ELF-1 (cell line): ENCODE measurements at places on chromosomes 5 and 9.

DNA sequence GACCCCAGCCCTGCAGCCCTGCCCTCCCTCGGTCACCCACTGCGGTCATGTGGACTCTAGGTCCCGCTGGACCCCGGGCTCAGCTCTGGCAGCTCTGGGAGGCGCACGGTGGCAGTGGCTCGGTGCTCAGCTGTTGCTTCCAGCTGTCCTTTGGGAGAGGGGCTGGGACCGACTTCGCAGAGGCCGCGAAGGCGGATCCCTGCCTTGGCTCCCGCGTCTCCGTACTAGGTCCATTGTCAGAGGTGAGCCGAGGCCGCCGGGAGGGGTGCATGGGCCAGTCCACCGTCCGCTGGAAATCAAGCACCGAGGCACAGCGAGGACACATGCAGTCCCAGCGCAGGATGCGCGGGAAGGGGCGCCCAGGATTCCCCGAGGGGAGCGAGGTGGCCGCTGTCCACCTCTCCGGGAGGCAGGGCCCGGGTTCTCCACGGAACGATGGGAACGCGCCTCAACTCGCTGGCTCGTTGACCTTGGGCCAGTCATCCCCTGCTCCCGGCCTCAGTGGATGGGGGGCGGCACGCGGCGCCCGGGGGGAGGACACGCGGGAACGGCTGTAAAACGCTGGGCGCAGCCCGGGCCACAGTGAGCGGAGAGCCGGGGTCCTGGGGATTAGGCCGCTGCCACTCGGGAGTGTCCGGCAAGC lies 732 bp downstream of the GBGT1 start:
- no peak for DNase-seq

GRCh38 chr5:147661541-147661940 lies 121.0 kb downstream of the JAKMIP2 start:
- no peak for DNase-seq

DNA sequence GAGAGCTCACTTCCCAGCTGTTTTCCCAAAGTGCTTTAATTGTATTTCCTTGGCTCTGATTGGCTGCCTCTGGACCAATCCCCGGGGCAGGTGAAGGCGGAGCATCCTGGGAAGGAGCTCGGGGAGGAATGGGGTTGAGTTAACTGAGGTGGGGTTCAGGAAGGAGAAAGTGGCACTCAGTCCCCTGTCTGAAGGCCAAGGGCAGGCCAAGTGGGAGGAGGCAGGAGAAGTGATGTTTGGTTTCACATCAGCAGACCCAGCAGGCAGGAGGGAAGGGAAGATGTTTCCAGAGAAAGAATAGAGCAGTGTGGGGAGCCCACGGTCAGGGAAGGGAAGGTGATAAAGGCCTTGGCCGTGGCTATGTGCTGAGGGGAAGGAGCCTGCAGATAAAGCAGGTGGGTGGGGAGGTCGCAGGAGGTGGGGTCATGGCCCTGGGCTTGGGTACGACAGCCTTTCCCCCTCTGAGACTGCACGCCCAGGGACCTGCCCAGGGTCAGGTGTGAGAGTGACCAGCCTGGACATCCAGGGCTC lies 3.1 kb downstream of the TSPAN17 start:
- no peak for DNase-seq

- no peak for DNase-seq
Measured at GRCh38 chr9:126822873-126823272, 18.0 kb downstream of the ZBTB43 start.

DNA sequence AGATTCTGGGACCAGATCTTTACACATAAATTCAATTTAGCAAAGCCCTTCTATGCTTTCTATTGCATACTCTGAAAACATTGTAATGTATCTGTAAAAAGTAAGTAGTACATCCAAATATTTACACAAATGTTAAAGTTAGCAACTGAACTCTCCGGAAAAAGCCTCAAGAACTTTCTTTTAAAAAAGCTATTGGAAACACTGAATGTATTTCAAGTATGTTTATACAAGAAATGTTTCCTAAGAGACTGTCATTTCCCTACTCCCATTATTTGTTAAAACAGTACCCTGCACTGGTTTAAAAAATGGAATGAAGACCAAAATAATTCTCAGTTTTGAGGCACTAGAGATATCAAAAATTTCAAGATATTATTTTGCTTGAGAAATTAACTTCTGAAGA lies 44.8 kb upstream of the TRIM36 start:
- DNase-seq = no peak

DNA sequence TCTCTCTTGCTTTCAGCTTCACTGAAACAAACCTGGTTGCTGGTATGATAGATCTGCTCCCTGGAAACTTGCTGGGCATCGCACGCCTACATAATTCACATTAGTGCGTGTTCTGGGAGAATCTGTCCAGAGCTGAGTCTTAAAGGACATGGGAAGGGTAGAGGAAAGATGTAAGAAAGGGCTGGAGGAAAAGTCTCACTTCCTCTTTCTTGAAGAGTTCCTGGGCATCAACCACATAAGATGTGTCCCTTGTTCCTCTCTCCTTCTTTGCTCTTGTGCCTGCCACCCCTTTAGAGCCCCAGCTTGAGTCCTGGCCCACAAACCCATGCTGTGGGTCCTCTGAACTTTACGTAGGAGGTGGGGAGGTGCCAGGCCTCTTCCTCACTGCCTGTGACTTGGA lies 205.3 kb upstream of the PANK3 start:
- no peak for DNase-seq

- DNase-seq = peak; percentile 16
Measured at GRCh38 chr9:128250839-128251731, 24.7 kb downstream of the GOLGA2 start.

- DNase-seq = peak; percentile 16
Measured at GRCh38 chr5:146947181-146947941, 68.8 kb upstream of the PPP2R2B start.

- DNase-seq = no peak
Measured at GRCh38 chr5:96873449-96873848, 2.9 kb upstream of the ERAP2 start.
